ENCODE measurements at places on chromosomes 11 and 22.

DNA sequence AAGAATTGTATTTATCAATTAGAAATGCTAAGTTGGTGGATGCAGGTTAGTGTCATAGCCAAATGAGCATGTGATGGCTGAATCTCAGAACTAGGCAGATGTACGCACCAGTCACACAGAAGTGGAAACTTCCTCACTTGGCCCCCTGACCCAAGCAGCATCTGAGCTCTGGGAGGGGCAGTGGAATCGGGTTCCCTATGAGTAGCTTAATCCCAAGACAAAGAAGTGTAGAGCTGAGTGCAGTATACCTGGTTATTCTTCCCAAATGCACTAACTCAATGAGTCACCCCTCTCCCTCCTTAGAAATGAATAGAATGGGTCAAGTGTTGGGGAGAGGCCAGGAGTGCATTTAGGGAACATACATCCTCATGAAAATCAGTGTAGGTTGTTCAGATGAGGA, 224.6 kb downstream of the FAT3 start:
- no peak for DNase-seq

GRCh38 chr11:116311206-116311605, 461.6 kb downstream of the BUD13 start:
- no peak for DNase-seq

DNA sequence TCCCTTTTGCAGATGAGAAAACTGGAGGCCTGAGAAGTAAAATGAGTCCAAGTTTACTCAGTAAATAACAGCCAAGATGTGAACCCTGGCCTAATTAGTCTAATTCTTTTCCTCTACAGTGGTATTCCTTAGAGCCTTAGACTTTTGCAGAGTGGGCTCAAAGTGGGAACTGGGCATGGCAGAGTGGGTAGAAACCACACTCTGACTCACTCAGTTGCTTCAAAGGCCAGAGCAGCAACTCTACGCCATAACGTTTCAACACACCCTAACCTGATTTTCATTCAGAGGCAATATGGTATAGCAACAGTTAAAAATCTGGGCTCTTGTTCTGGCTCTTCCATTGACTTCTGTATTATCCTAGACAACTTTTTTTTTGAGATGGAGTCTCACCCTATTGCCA, 2.8 kb downstream of the THRSP start:
- no peak for DNase-seq

- no peak for DNase-seq
These were observed 7.4 kb downstream of the BATF2 start for GRCh38 chr11:64989416-64989815.

DNA sequence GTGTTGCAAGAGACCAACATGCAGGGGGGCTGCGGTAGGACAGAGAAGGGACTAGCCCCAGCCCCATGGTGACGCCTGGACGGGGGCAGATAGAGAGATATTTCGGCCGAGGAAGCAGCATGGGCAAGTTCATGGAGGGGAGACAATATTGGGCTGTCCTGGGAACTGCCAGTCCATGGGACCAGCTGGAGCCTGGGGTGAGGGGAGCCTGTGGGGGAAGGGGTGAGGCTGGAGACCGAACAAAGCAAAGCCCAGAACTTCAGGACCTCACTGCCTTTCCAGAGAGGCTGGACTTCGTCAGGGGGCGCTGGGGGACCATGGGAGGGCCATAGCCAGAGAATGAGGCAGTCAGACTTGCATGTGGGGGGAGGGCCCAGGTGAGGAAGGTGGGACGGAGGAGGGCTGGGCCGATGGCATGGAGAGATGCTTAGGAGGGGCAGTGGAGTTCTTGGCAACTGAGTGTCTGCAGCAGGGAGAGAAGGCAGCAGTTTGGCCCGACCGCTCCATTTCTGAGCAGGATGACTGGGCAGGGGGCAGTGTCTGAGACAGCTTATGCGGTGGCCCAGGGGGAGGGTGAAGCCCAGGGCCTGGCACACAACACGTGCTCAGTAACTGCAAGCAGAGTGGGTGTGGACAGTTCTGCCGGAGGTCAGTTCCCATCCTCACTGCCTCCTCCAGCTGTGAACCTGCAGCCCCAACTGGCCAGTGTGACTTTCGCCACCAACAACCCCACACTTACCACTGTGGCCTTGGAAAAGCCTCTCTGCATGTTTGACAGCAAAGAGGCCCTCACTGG, 712 bp downstream of the UPK3A start:
- no peak for DNase-seq

DNA sequence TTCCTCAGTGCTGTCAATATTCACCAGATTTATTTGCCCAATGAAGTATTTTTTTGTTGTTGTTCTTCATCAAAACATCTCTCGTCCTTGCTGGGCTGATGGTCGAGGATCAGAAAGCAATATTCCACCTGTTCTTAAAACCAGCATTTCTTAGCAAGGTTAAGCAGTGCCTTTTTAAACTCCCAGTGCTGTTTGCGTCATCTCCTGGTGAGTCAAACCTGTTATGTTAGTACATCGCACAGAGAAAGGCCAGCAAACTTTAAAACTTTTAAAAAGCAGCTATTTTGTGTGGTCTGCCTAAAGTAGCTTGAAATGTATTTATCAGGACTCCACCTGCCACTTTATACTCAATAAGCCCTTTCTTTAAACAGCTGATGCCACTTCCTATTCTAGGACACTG, 802.0 kb downstream of the KCNA4 start:
- no peak for DNase-seq

- no peak for DNase-seq
These were observed 10.0 kb downstream of the BCL2L13 start for GRCh38 chr22:17648569-17648968.

DNA sequence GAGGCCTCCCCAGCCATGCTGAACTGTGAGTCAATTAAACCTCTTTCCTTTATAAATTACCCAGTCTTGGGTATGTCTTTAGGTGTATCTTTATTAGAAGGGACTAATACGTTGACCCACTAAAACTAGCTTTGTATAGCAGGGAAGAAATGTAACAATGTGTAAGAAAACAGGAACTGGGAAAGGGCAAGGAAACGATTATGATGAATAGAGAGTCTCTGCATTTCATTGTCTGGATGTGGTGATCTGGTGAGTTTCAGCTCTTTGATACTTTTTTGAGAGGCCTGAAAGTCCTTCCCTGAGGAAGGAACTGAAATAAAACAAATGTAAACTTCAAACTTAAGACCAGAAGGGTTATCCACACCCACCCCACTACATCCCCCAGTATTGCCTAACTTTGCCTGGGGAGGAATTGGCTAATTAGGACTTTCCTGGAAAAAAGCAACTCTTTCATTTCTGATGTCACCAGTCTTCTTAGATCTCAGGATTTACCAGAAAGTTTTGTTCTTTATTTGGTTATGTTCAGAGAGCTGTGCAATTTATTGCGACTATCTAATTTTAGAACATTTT, 119.0 kb downstream of the LDLRAD3 start:
- DNase-seq = no peak

GRCh38 chr11:134529212-134530096, 117.4 kb upstream of the B3GAT1 start:
- DNase-seq = no peak

DNA sequence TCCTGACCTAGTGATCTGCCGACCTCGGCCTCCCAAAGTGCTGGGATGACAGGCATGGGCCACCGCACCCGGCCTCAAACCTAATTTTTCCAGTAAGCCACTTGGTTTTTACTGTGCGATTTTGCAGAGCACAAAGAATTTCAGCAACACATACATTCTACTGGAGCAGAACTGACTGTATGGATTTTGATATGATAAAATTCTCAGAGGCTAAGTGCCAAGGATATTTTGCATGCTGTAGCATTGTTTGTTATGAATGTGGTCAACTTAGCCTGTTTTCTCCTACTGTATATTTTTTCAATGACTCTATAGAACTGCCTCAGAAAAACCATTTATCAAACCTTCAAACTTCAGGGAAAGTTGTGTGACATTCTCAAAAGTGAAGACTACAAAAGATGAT, 89.2 kb downstream of the FAT3 start:
- no peak for DNase-seq

GRCh38 chr11:118295199-118295598, 9.3 kb upstream of the CD3E start:
- DNase-seq = no peak

GRCh38 chr22:25127318-25127717, 72.3 kb upstream of the CRYBB3 start:
- DNase-seq = no peak

DNA sequence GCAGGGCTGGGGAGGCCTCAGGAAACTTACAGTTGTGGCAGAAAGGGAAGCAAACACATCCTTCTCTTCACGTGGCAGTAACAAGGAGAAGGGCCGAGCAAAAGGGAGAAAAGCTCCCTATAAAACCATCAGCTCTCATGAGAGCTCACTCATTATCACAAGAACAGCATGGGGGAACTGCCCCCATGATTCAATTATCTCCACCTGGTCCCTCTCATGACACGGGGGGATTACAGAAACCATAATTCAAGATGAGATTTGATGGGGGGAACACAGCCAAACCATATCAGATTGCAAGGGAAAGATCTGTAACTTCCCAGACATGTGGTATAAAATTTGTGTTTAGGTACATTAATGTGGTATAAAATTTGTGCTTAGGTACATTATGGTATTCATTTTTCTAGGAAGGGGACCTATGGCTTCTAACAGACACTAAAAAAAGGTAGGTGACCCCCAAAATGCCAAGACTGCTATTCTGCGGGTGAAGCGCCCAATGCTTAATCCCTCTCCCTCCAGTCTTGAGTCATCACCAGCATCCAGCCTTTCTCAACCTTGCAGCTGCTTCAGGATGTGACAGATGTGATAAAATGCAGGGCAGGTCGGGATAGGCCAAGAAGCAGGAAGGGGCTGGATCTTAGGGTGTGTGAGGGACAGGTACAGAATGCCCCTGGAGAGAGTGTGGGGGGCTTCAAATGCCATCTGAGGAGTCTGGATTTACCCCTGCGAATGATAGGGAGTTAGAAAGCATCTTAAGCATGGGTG, 57.7 kb upstream of the AMPD3 start:
- no peak for DNase-seq

DNA sequence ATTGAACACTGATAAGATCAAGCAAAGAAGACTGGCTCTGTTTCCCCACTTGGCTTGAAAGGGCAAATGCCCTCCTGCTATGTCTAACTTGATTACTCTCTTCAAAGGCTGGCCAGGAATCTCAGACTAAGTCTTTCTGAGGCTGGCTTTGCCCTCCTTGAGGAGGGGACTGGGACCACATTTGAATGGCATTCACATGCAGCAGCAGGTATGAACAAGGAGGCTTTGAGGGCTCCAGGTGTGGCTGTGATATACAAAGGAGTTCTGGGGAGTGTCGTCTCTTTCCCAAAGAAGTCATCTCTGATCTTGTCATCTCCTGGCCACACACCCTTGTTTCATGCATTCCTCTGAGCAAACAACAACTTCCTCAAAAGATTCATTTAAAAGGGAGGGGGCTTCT, 130.8 kb downstream of the ARL14EP start:
- DNase-seq = no peak

DNA sequence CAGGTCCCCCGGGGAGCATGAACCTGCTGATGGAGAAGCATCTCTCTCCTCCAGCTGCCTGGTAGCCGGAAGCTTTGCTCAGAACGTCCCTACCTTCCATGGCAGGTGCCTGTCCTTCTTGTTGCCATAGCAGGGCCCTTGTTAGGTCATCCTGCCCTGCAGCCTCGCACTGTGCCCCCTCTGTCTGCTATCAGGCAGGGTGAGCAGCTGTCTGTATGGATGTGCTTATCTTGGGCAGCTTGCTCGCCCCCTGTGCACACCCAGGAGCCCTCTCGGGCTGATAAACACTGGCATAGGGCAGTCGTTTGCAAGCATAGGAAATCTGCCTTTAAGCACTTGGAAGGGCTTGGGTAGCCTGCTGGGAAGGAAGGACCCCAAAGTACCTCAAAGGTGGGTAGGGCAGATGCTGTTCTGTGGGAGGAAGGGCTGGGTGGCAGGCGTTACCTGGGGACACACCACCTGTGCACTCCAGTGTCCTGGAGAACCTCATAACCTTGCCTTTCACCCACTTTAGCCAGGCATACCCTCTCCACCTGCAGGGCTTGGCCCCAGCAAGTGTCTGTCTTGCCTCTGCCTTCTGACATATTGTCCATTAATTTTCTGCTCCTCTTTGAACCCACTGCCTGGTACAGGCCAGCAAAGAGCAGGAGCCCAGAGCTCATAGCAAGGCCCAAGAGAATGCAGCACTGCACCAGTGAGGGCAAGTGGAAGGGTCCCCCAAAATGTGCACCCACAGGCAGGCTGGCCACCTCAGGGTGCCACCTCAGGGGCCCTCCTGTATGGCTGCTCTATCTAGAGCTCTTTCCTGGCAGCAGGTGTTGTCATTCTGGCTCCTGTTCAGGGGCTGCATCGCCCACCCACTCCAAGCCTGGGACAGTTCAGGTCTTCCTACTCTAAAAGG, 8.0 kb upstream of the COMT start:
- no peak for DNase-seq

- no peak for DNase-seq
These were observed 40.1 kb downstream of the TRIM66 start for GRCh38 chr11:8642196-8642841.

GRCh38 chr22:31248138-31248745, 36.1 kb downstream of the LIMK2 start:
- peak; percentile 74 for DNase-seq

DNA sequence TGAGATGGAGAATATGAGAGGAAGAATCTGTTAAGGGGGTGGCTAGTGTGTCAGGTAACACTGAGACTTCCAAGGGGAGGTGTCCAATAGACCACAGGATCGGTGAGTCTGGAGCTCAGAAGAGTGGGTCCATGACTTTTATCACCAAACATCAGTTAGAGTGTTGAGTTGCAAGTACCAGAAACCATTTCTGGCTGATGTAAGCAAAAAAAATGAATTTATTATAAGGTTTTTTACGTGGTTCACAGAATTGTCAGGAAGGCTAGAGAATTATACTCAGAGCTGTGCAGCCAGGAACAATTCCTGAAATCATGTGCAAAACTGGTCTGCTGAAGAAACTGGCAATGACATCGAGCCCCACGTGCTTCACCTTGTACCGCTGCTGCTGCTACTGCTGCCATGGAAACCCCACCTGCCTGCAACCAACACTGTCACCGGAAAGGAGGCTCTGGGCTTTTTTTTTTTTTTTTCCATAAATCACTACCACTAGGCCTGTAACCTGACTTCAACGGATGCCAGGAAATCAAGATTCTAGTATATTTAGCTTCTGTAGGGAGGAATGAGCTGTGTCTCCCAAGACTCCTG, 16.6 kb upstream of the STK33 start:
- no peak for DNase-seq

DNA sequence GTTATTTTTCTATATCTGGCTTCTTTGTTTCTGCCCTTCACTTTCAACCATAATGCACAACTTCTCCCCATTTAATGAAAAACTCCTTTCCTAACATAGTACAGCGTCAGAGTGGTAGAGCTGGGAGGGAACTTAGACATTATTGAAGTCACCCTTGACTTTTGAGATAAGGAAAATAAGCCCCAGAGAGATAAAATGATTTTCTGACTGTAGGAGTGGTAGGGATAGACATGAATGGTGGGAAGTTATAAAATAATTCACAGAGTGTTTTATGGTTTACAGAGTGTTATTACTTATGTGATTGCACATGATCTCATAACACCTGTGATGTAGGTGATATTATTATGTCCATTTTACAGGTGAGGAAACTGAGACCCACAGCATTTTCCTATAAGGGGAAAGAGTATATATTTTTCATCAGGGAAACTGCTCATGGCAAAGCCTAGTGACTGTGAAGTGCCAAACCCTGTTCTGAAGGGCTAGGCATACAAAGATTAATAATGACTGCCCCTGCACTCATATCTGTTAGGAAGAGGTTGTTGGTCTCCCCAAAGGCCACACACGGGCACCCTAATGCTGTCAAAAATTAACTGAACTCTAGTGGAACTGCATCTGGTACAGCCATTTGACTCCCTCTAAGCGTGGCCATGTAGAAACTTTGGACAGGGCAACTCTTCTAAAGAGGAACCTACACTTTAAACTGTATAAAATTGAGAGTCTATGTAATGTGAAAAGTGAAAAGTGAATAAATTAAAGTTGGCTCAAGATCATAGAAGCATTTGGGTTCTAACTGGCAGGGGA, 61.1 kb upstream of the PICALM start:
- DNase-seq = no peak

All from AG04449 (cell line).